ENCODE measurements at places on chromosomes 13 and 19.

DNA sequence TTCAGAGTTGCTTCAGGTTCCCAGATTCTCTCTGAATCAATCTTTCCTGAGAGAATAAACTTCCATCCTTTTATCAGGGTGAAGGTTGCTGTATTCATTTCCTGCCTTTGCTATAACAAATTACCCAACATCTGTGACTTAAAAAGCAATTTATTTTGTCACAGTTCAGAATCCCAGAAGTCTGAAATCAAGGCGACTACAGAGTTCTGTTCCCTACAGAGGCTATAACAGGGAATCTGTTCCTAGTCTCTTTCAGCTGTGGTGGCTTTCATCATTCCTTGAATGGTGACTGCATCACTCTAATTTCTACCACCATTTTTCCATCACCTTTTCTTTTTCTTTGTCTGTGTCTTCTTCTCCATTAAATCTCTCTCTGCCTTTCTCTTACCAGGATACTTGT is 459.3 kb upstream of the PRR20A start:
- no peak for DNase-seq

GRCh38 chr13:40792284-40793051 is 3.1 kb downstream of the SLC25A15 start:
- no peak for DNase-seq

DNA sequence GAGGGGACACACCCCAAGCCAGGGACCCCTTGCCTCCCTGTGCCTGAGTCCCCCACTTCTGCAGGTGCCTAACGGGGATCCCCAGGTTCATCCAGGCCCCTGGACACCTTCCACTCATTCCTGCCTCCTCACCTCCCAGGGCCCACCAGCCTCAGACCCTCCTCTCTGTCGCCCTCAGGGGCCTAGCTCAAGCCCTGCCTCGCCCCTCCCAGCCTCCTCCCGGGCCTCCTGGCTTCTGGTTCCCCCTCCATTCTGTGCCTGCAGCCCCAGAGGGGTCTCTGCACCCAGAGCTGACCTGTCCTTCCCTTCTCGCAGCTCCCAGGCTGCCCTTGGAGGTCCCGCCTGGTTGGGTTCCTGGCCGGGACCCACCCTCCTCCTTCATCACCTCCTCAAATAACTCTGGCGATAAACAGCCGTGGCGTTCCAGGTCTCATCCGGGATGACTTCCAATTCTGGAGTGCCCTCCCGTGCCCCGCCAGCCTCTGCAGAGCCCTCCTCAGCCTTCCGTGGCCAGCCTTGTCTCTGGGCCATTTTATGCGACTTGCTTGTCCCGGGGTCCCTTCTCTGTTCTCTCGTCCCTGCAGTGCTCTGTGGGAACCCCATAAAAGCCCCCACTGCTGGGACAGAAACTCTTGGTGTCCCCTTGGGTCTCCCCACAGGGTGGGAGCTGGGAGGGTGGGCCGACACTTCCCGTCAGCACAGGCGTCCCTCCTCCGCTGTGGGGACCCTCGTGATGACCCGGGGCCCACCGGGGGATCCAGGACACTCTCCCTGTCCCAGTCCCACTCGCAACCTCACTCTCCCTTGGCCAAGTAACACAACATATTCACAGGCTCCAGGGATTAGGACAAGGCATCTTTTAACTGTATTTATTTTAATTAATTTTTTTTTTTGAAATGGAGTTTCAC is 9.2 kb downstream of the JOSD2 start:
- DNase-seq = no peak

DNA sequence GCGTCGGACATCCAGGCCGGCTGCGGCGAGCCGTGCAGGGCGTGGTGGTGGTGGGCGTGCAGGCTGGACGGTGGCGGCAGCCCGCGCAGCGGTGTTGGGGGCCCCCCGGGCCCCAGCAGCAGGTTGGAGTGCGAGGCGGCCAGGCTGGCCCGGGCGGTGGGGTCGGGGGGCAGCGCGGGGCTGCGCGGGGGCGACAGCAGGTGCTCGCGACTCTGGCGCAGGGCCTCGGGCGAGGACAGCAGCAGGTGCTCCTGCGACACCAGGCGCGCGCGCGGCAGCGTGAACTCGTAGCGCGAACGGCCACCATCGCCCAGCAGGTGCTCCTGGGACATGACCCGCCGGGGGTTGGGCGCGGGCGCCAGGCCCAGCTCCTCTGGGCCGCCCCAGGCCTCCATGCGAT is 9.8 kb downstream of the SHISA7 start:
- no peak for DNase-seq

- DNase-seq = no peak
Observed at GRCh38 chr13:46317120-46317519, 69.9 kb downstream of the RUBCNL start.

- DNase-seq = no peak
Observed at GRCh38 chr13:29137016-29137415, 316.9 kb downstream of the MTUS2 start.

Data from A172 (cell line).